ENCODE measurements at places on chromosomes 16 and 17.

- no peak for DNase-seq
Observed at GRCh38 chr17:72458301-72458700, 337.5 kb downstream of the SOX9 start.

DNA sequence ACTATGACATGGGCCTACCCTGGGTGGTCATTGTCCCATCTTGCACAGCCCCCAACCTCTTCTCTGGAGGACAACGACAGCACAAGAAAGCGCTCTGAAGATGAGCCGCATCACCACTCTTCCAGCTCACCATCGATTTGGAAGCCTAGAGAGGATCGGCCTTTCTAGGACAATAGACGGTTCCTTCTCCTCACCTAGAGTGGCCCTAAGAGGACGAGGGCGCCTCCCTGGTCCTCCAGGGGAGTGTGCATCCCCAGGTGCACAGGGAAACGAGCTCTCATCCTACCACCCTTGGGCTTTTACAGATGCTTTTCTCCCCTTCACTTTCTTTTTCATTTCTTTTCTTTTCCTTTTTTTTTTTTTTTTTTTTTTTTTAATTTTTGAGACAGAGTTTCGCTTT lies 20.3 kb upstream of the SLC52A1 start:
- no peak for DNase-seq

DNA sequence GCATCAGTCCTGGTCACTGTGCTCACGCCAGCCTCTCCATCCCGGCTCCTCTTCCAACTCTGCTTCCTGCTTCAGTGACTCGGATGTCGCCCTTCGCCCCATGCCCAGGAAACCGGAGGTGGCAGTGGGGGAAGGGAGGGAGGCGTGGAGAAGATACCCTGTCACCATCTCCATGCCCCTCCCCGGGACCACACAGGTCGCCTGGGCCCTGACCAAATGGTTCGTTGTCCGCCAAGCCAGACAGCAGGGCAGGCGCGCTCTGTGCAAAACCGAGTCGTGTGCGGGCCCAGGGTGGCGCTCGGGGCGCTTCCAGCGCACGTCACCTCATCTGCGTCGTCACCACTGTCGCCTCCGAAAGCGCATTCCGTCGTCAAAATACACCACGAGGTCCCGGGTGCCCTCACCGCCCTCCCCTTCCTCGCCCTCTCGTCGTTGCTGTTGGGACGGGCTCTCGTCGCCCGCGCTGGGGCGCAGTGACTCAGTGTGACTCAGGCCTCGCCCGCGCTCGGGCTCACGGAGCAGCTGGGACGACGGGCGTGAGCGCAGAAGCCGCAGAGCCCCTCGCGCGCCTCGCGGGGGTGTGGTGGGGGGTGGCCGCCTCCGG lies 39.2 kb downstream of the ZNF778 start:
- DNase-seq = peak; percentile 91

DNA sequence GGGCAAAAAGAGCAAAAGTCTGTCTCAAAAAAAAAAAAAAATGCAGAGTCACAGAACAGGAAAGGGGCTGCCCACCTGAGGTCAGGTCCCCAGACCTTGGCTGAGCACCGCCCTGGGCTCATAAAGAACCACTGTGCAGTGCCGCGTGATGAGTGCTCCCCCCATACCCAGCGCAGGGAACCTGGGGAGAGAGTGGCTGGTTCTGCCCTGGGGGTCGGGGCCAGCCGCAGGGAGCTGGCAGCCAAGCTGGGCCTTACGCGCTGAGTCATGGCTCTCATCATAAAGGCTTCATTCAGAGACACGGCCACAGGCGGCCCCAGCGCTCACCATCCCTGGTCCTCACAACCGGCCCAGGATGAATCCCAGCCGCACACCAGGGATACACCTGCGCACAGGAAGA lies 80.7 kb downstream of the RAB11FIP4 start:
- no peak for DNase-seq

- DNase-seq = peak; percentile 95
Observed at GRCh38 chr17:28576758-28577465, at the start of gene ALDOC. TSS of gene ALDOC (minus strand) at chr17:28576895. CDS start at chr17:28575532, 1,363 bp downstream.

DNA sequence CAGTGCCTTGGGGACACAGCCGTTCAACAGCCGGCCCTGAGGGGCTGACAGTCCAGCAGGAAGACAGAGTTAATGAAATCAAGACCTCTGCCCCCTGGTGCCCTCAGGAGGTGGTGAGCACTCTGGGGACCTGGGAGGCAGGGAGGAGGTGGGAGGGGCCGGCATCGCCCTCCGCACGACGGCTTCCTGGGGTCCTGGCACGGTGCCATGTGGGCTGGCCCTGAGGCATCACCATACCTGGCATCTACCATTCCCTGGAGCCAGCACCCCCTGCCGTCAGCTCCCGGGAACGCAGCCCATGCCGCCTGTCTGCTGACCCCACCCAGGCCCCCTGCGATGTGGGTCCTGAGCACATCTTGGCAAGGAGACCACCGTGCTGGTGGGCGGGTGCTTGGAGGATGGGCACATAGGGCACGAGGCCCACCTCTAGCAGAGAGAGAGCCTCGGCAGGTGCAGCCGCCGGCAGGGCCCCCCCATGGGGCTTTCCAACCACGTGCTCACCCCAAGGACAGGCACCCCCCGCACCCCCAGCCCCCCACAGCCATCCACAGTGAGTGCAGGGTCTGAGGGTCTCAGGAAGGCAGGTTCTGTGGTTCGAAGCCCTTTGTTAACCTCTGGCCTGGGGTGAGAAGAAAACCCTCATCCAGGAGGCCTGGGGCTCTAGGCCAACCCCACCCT lies 52.5 kb downstream of the ZFPM1 start:
- DNase-seq = no peak

GRCh38 chr16:1830213-1830612 lies 3.2 kb downstream of the FAHD1 start:
- no peak for DNase-seq

- no peak for DNase-seq
Observed at GRCh38 chr16:86988920-86989696, 328.1 kb downstream of the C16orf95 start.

DNA sequence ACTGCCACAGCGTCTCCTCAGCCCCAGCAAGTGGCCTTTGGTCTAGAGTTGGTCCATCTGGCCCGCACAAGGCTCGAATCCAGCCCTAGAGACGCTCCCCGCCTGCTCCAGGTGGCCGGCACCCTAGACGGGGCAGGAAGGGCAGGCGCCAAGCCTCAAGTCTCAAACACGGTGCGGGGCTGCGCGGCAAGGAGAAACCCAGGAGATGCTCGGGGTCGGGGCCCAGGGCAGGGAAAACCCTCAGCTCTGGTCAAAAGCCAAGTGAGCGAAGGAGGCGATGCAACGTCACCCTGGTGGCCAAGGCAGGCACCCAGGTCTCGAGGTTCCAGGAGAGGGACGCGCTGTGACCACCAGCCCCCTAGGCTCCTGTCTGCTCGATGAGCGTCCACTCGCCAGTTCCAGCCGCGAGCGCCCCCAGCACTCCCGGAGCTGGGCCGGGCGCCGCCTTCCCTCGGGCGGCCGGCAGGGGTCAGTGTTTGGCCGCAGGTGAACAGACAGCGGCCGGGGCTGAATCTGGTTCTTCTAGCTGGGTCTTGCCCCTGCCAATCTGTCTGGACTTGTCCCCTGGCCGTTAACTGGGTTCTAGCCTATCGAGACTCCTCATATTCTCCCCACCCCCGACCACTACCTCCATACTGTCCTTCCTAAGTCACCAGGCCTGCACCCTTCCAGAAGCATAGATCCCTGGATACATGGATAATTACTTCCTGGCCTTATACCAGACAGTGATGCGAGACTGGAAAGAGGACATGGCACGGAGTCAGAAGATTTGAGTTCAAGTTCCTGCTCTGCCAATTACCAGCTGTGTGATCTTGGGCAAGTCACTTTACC lies 44.0 kb downstream of the PRAC1 start:
- DNase-seq = peak; percentile 90

All from lower leg skin (tissue), 4 donors.